Substantia nigra (tissue), 51 donors: ENCODE measurements at places on chromosomes 11 and 22.
A peak's percentile ranks its signal among the peaks of the same experiment; 100 is the strongest.

DNA sequence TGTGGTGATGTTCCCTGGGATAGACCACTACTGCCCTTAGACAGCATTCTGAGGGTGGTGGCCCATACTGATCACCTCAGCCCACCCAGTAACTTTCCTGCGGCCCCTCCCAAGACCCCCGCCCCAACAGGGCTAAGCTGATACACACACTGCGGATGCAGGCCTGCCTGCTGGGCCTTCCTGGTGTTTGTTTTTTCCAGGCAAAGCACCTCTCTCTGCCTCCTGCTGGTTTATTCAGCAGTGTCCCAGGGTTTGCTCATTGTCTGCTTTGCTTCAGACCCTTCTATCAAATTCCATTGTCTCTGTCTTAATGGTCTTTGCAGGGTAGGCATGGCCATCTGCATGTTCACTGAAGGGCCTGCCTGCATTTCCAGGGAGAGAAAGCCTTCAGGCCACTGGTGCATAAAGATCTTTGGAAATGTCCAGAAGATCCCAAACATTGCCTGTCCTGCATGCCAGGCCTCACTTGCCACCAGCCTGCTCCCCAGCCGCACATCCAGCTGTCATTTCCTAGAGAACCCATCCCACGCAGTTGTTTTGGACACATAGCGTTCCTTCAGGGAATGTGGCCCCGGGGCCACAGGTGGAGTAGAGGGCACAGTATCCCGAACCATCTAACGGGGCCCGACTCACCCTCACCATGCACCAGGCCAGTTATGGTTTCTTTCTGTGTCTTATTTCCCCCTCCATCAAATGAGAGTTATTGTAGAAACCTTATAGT is 50.2 kb downstream of the BCR start:
- DNase-seq: no peak

GRCh38 chr11:27319072-27319471 is 43.9 kb downstream of the CCDC34 start:
- DNase-seq: no peak

- no peak for DNase-seq
Observed at GRCh38 chr11:114208377-114208776, 87.8 kb upstream of the NNMT start.

- peak; percentile 85 for DNase-seq
Observed at GRCh38 chr11:124800226-124800929, at the start of gene MSANTD2. Gene MSANTD2, minus strand, starts transcription at chr11:124800406. Its CDS starts 26 bp downstream, at chr11:124800380.

DNA sequence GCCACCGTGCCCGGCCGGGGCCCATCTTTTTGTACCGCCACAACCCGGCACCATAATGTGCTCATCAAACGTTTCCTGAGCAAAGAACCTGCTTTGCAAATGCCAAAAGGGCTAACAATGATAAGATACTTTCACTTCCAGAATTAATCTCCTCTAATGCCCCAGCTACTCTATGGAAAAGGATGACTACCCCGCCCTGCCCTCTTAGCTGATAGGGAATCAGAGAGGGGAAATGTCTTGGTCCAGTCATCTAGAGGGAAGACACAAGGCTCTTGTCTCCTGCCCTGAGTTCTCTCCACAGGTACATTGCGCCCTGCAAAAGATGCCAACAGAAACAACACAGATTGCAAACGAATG is 586 bp downstream of the TTLL1 start:
- no peak for DNase-seq

DNA sequence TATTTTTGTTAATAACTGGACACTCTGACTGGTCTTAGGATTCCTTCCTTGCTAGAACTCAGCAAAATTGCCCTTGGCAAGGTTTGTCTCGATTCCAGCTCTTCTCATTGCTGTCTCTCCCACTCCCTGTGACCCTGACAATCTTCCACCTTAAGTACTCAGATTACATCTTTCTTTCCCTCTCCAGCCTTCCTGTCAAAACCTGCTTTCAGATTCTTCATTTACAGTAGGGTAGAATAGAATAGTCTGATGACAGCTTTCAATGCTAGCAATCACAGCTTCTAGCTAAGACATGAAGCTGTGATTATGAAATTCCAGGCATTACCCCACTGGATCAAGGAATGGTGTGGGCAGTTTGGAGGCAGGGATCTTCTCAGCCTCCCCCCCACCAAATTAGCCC is 39.2 kb upstream of the LMO2 start:
- DNase-seq: no peak

DNA sequence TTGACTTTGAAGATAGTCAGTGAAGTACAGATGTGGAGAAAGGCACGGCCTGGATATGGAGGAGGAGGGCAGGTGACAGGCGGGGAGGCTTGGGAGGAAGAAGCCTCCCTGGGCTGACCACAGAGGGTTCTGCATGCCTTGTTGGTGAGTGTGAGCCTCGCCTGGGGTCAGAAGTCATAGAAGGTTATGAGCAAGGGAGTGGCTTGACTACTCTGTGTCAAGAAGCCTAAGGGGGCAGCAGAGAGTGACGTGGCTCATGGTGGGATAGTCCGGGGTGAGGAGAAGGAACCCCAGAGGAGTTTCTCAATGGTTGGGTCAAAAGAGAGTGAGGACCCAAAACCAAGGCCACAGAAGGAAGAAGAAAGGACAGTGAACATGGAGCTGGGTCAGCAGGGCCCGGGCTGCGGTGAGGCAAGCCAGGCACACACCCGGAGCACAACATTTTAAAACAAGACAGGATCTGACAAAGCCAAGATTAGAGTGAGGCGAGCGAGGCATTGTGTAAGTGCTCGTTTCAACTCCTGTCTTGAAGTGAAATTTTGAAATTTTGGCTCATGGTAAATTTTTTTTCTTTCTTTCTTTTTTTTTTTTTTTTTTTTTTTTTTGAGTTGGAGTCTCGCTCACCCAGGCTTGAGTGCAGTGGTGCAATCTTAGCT is 31.9 kb downstream of the PDGFB start:
- no peak for DNase-seq

- no peak for DNase-seq
Observed at GRCh38 chr11:37108436-37109285, 510.6 kb upstream of the RAG2 start.

- no peak for DNase-seq
Observed at GRCh38 chr11:65851083-65851579, 6.8 kb downstream of the CFL1 start.

- DNase-seq: no peak
Observed at GRCh38 chr11:114416441-114416961, 16.0 kb downstream of the RBM7 start.

GRCh38 chr11:83662494-83662893 is 376.3 kb upstream of the CCDC90B start:
- DNase-seq: no peak

DNA sequence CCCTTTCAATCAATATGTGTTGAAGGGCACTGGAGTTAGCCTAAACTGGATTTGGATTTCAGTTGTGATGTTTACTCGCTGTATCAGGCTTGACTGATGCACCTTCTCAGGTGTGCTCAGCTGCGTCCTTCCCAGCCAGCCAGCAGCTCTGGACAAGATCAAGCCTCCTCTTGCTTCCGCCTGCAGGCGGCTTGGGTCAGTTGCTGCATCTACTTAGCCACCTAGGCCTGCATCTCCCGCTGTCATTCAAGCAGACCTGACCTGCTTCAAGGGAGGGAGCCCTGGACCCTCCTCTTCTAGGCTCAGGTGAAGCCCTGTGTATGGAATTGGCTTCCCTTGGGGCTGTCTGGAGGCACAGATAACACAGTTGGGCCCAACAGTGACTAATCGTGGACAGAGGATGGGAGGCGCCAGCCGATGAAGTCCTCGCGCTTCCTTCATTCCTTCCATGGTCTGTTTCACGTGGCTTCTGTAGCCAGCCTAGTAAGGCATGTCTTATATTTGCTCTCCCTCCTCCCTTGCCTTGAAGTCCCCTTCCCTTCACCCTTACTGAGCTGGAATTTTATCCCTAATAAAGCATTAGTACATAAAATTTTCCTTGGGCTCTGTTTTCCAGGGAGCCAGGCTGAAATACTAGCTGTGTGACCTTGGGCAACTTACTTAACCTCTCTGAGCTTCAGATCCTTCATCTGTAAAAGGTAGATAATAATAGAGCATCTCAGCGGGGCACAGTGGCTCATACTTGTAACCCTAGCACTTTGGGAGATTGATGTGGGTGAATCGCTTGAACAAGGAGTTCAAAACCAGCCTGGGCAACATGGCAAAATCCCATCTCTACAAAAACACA is 2.1 kb upstream of the LHFPL7 start:
- no peak for DNase-seq

DNA sequence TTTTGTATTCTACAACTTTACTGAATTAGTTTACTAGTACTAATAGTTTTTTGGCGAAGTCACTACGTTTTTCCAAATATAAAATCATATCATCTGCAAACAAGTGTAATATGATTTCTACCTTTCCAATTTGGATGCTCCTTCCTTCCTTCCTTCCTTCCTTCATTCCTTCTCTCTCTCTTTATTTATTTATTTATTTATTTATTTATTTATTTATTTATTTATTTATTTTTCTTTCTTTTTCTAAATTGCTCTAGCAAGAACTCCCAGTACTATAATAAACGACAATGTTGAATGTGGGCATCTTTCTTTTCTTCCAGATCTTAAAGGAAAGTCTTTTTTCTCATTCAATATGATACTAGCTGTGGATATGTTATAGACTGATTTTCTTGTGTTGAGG is 656.0 kb upstream of the LUZP2 start:
- no peak for DNase-seq
